ENCODE measurements at places on chromosomes 7 and 10. TPM values are rescaled to one million over a fixed set of nuclear protein-coding genes. Genes with fewer than 3 reads are reported as not detected.
A peak's percentile ranks its signal among the peaks of the same experiment; 100 is the strongest.

PTCD1 gene
- 15.0 TPM for total RNA-seq

DNA sequence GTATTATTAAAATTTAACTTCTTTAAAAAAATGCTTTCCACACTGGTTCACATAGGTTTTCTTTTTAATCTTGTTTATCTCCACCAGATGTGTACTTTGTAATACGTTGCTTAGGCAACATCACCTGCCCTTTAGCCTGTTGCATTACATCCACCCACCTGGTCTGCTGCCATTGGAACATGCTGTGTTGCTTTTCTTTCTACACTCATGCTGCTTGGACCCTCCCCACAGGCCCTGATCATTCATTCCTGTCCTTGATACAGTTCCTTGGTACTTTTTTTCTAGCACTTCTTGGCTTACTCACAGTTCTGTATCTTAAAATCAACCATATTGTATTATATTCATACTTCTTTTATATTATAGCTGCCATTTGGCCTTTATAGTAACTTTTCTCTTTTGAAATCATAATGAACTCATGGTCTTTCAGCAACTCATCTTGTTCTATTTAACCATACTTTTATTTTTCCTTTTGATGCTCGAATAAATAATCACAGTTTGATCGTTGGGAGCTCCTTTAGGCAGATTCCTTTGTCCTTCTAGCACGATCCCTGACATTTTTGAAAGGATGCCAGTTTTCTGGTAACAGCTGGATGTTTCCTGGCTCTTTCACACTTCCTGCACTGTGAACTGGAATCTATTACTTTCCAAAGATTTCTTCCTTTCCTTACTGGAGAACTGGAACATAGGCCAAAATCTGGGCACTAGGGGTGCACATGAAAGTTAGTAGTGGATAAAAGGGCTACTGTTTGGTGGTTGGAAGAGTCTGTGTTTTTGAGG, 125.1 kb downstream of the CDK14 start:
- no peak overlapping the region for H3K4me3 ChIP-seq
- H3K27ac ChIP-seq: no peak overlapping the region
- no peaks in the 10 kb centered on the region for H3K36me3 ChIP-seq
- no peak for DNase-seq
- no peaks in the 10 kb centered on the region for H3K4me1 ChIP-seq
- no peaks in the 10 kb centered on the region for H3K27me3 ChIP-seq

CFAP69 gene
- 0.51 TPM for total RNA-seq

GRCh38 chr10:22736134-22736533, 21.8 kb upstream of the PIP4K2A start:
- H3K4me3 ChIP-seq: no peak overlapping the region
- H3K27me3 ChIP-seq: no peaks in the 10 kb centered on the region
- H3K36me3 ChIP-seq: no peaks in the 10 kb centered on the region
- H3K27ac ChIP-seq: no peak overlapping the region
- H3K4me1 ChIP-seq: no peaks in the 10 kb centered on the region
- DNase-seq: no peak

DNA sequence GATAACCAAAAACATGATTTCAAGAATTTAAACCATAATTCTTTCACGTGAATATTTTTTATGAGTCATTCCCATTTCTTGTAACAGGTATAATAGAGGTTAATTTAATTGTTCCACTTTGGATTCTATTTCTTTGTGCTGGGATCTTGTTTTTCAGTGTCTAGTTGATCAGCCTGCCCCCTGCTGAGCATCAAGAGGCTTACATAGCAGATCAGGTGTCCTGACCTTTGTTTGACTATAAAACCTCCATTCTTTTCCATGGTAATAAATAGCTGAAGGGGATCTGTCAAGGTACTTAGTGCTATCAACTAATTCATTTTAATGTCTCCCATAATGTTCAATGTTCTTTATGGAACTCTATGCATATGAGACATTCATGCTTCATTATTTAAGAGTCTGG, 4.9 kb downstream of the COL17A1 start:
- H3K36me3 ChIP-seq: no peaks in the 10 kb centered on the region
- no peak overlapping the region for H3K27ac ChIP-seq

DNA sequence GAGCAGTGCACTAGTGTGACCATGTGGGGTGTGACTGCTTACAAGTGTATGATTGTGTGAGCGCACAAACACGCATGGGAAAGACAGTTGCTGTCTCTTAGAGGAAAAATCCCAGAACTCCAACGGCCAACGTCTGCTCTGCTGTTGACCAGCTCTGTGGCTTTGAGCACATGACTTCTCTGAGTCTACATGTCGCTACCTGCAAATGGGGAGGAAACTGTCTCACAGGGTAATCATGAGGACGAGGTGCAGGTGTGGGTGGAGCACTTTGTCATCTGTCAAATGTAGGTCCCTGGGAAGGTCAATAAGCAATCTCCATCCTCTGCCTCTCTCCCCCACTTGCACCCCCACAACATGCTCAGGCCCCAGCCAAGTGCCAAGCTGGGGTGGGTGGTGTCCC, 31.2 kb upstream of the TLX1 start:
- no peaks in the 10 kb centered on the region for H3K36me3 ChIP-seq
- H3K27ac ChIP-seq: no peak overlapping the region
- no peak overlapping the region for H3K4me3 ChIP-seq

DNA sequence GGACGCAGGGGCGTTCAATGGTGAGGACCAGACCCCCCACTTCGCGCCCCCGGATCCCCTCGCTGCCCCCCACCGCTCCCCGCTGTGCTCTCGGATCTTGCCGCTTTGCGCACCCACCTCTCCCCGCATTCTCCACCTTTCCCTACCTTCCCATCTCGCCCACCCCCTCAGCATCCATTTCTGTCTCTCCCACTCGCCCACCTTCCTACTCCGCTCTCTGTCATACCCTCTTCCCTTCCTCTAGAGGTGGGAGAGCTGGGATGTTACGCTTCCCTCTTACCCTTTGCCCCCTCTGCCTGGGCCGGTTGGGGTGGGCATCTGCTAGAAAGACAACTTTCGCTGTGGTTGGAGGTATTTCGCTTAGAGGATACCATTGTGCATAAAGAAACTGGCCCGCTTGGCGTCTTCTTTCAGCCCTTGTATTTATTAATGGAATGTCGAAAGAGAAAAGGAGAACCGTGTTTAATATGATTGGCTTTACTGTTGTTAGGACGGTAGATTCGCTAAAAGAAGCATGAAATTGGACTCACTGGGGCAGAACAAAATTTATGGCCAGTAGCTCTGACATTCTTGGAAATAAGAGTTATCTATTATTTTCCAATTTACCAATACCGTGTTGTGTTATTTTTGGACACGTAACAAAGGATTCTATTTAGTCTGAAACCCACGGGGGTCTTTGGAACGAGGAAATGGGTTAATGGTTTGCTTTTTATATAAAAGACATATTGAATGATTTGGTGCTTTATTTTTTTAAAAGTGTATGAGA, 873 bp downstream of the PRKAR2B start:
- H3K27me3 ChIP-seq: peaks cover 38% of the 10 kb centered on the region
- no peak for DNase-seq
- no peak overlapping the region for H3K27ac ChIP-seq
- peaks cover 5% of the 10 kb centered on the region for H3K4me1 ChIP-seq
- H3K36me3 ChIP-seq: no peaks in the 10 kb centered on the region

DNA sequence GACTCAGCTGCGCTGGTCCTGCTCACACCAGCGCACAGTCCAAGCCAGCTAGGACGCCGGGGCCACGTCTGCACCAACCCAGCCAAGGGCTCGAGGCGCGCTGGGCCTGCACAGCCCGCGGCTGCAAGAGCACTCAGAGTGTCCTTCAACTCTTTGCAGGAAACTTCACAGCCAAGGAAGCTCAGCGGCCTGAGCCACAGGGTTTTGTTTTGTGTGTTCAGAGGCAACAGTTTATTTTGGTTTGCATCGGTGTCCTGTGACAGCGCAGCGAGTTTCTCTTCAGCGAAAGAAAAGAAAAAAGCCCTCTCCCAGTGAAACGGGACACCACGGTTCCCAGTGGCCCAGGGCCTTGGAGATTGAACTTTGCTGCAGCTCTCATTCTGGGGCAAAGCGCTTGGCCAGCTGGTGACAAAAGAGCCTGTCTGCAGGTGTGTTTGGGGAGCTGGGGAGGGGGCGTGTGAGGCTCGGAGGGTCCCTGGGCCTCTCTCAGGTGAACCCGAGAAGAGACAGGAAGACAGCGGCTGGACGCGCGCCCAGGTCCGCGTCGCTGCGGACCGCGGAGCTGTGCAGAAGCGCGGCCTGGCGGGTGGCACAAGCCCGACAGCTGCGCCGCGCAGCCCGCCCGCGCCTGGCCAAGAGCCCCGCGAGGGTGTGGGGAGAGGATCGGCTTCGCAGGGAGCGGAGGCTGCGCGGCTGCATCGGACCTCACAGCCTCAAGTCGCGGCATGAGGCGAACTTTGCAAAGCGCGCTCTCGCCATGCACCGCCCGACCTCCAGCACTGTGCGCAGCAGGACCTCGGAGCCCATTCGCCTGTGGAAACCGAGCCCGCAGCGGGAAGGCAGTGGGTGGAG, 922 bp downstream of the CXCL12 start:
- H3K4me3 ChIP-seq: peak overlapping the region; percentile 25
- peaks cover 34% of the 10 kb centered on the region for H3K27me3 ChIP-seq
- no peaks in the 10 kb centered on the region for H3K4me1 ChIP-seq
- H3K36me3 ChIP-seq: no peaks in the 10 kb centered on the region
- no peak overlapping the region for H3K27ac ChIP-seq
- DNase-seq: no peak

DNA sequence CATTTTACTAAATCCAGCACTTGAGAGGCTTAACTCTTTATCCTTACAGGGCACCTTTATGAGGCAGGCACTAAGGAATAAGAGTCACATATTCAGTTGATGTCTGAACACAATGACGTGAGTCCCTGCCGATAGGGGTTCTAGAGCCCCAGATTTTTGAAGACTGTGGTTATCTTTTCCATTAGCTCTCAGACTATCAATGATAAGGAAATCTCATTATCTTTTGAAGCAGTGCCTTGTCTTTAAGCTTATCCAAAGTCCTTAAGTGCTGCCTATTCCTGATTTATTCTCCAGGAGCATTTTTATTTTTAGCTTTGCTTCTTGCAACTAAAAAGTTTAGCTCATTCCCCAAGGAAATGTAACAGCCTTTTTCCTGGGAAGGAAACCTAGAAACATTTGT, 444.1 kb upstream of the LRRN3 start:
- no peaks in the 10 kb centered on the region for H3K36me3 ChIP-seq
- no peaks in the 10 kb centered on the region for H3K27me3 ChIP-seq
- no peak overlapping the region for H3K4me3 ChIP-seq
- no peak overlapping the region for H3K27ac ChIP-seq
- no peak for DNase-seq

DNA sequence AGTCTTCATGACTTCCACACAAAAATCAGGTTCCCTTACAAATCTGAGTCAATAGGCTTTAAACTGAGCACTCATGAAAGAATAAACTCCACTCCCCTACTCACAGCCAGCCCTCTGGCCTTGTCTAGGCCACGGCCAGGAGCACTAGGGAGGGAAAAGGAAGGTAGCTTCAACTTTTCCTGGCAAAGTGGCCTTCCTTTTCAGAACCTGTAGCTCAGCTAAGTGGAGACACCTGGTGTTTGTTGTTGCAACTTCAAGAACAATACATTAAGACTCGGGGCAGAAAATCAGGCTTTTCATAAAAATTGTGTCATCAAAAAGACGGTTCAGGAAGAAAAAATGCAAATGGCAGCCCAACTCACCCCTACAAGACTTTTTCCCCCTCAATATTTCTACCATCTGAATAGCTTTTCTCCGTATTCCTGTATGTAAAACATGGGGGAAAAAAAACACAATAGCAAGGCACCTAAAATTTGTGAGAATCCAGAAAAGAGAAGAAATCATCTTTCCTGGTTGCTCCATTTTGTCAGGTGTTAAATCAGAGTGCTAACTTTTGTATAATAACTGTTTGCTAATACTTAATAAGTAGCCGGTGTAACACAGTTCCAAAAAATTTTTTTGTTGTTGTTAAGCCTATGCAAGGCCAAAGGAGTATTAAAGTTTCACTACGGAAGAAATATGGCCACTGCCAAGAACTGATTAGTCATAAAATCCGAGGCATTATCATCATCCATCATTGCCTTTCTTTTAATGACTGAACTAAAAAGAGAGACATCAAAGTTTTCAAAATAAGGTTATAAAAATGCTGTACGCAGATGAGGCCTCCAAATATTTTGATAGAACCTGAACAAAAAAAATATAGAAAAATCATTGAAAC, 66.2 kb upstream of the ARID5B start:
- H3K27ac ChIP-seq: peak overlapping the region; percentile 99
- H3K4me3 ChIP-seq: no peak overlapping the region
- no peak for DNase-seq
- no peaks in the 10 kb centered on the region for H3K27me3 ChIP-seq
- peaks cover 38% of the 10 kb centered on the region for H3K4me1 ChIP-seq

GRCh38 chr10:110865186-110865808, 6.4 kb upstream of the PDCD4 start:
- peak overlapping the region; percentile 29 for H3K27ac ChIP-seq
- peaks cover 11% of the 10 kb centered on the region for H3K4me1 ChIP-seq
- no peak for DNase-seq
- no peak overlapping the region for H3K4me3 ChIP-seq
- H3K27me3 ChIP-seq: no peaks in the 10 kb centered on the region

- 0 out of 2 replicates have a peak overlapping the region, but pooled peaks have one; percentile 56 for H3K27ac ChIP-seq
- H3K27me3 ChIP-seq: no peaks in the 10 kb centered on the region
- no peaks in the 10 kb centered on the region for H3K36me3 ChIP-seq
- peak; percentile 30 for DNase-seq
Observed at GRCh38 chr7:1883031-1883761, 213.1 kb downstream of the ELFN1 start.

DNA sequence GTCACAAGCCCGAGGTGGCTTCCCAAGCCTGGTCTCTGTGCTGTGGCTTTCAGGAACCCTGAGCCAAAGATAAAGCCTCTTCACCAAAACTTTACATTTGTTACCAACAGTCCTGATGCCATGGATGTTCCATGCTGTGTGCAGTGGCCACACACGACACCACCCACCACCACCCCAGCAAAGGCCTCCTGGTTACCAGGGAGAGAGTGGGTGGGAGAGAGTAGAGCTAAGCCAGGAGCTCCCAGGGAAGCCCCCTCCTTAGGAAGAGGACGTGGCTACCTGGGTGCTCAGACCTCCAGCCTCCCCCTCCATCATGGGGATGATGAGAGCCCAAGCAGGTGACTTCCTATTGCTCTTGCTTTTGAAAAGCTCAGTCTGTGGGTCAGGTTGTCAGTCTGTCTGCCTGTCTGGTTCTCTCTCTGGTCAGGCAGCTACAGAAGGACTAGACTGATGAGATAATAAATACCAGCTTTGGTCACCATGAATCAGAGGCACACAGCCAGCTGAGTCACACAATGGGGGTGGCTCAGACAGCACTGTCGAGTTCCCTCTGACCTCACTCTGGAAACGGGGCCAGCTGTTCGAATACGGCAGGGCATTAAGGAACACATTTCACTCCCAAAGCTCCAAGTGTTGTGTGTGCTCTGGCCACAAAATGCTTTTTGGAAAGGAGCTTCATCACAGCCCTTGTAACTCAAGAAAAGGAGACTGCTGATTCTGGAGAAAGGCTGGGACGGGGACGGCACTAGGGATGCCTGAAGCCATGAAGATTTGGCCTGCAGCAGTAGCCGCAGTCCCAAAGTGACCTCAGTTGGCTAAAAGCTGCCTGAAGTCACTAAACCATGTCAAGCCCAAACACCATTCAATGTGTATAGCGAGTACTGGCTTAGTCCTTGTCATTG, 166.0 kb downstream of the FANK1 start:
- no peaks in the 10 kb centered on the region for H3K27me3 ChIP-seq
- H3K27ac ChIP-seq: peak overlapping the region; percentile 69
- peak; percentile 93 for DNase-seq
- no peak overlapping the region for H3K4me3 ChIP-seq

- no peak overlapping the region for H3K4me3 ChIP-seq
- no peaks in the 10 kb centered on the region for H3K4me1 ChIP-seq
- no peak for DNase-seq
- H3K27ac ChIP-seq: no peak overlapping the region
- no peaks in the 10 kb centered on the region for H3K27me3 ChIP-seq
Observed at GRCh38 chr7:91228327-91228726, 35.9 kb upstream of the FZD1 start.

Data from Panc1 (cell line).